ENCODE measurements at places on chromosomes 16 and 17.

GRCh38 chr16:29014561-29015069 lies 29.8 kb downstream of the LAT start:
- no peak for DNase-seq

DNA sequence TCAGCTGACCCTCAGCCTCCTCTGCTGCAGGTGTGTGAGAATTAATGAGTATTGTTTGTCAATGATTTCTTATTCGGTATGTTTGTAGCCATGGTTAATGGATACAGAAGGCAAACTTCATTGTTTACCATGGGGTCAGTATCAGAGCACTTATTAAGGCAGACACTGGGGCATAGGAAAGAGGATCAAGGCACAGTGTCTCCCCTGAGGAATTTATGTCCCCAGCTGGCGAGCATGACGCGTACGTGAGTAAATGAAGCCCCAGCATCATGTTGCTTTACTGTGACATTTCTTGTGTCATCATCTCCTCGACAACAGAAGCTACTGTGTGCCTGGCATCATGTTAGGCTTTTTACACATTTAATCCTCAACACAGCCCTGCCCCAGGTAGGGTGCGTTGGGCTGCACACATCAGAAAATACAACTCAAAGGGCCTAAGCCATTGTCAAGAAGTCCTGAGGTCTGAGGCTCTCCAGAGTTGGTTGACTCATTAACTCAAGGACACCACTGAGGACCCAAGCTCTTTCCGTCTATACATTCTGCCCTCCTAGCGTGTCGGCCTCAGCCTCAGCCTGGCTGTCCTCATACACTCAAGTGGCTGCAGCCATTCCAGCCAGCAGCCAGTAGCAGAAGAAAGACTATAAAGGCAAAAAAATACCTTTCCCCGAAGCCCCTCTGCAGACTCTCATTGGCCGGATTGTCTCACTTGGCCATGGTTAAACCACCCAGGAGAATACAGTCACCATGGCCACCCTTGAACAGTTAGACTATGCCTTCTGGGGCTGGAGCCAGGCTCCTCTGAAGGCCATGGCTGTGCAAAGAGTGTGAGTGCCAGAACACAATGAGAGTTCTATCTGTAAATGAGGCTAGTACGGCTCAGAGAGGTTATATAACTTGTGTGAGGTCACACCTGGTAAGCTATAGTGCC lies 13.9 kb upstream of the ZCCHC14 start:
- DNase-seq: no peak

DNA sequence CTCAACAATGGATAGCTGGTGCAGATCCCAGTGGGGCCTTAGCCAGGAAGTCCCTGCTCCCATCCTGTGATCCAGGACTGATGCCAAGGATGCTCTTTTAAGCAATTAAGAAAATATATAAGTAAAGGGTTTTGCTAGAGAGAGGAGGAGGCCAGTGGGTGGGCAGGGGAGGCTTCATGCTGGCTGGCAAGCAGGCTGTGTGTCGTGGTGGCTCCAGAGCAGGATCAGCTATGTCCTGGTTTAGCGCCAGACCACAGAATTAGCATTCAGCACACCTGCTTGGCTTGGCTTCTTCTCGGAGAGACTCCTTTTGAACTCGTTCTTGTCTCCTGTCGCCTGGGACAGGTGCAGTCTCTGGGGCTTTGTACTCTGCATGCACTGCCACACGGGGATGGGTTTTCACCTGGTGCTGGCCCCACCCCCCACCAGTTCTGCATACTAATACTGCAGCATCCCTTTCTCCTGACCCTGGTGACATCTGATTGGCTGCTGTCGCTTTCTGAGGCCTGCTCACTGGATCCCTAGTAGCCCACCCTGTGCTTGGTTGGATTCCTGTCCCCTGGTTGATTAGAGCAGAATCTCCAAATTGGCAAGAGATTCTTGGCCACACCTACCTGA lies 66.1 kb downstream of the PLD6 start:
- no peak for DNase-seq

DNA sequence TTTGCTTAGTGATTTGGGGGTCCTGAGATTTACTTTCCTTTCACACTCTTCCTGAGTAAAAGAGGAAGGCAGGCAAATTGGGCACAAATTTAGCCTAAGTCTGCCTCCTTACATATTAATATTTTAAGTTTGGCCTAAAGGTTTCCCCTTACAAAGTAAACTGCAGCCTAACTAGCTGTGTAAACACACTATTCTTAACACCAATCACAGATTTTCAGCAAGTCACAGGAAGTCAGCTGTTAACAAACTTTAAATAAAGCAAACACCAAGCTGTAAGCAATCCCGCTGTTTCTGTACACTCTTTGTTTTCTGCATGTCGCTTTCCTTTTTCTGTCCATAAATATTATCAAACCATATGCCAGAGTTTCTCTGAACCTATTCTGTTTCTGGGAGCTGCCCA lies 45.1 kb upstream of the ABCC11 start:
- no peak for DNase-seq

GRCh38 chr17:62722625-62723024 lies 85.5 kb downstream of the MARCHF10 start:
- DNase-seq: no peak

GRCh38 chr16:69193855-69194254 lies 6.9 kb downstream of the SNTB2 start:
- no peak for DNase-seq

DNA sequence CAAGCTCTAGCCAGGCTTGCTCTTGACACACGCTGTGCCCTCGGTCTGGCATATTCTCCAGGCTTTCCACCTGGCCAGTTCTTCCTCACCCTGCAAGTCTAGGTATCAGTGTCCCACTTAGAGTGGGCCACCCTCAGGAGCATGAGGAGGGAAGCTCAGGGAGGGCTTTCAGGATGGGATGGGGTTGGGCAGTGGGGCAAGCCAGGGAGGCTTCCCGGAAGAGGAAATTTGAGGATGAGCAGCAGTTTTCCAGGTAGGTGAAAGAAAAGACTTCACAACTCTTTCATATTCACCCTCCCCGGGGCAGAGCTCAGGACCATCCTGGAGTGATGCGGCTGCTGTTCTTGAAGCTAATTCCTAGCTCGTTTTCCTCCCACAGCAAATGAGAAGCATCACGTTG lies 14.5 kb upstream of the LDHD start:
- no peak for DNase-seq

DNA sequence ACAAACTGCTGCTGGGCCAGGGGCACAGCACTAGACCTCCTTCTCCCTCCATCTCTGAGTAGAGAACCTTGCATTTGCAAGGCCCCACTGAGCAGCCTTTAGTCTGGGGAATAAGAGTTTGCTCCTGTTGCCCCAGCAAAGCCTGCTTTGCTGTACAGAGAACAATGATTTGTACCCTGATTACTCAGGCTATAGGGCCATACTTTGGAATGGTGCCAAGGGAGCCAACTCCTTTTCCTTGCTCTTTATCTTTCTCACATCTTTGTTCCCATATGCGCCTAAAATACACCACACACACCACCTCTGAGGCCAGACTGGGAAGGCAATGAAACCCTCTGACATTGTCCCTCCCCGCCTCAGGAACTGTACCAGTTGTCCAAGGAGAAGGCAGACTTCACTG lies 21.2 kb downstream of the LIG3 start:
- DNase-seq: no peak

DNA sequence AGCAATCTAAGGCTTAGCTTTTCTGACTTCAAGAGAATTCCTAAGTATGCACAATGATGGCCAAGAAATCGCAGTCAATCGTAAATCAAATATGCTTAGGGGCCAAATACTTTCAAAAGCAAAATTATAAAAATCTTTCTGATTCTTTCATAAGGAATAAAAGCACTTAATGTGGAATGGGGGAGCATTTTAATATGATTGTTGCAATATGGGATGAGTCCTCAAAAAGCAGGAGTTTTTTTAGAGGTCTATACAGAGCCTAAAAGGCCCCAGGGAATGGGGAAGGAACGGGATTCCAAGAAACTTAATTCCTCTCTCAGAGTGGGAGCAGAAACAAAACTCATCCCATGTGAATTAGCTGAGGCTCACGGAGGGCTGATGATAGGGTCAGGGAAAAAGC lies 14.7 kb upstream of the SLC39A11 start:
- no peak for DNase-seq

DNA sequence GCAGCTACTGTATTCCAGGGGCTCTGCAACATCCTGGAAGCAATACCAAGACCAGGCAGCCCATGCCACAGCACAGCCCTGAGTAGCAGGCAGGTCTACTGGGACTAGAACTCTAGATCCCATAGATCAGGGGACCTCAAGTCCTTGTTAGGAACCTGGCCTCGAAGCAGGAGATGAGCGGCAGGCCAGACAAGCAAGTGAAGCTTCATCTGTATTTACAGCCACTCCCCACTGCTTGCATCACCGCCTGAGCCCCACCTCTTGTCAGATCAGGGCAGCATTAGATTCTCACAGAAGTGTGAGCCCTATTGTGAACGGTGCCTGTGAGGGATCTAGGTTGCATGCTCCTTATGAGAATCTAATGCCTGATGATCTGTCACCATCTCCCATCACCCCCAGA lies 295.7 kb upstream of the TNRC6C start:
- no peak for DNase-seq

- no peak for DNase-seq
Measured at GRCh38 chr17:27532269-27533263, 76.3 kb downstream of the KSR1 start.

GRCh38 chr17:66255527-66255971 lies 26.3 kb upstream of the APOH start:
- DNase-seq: no peak

DNA sequence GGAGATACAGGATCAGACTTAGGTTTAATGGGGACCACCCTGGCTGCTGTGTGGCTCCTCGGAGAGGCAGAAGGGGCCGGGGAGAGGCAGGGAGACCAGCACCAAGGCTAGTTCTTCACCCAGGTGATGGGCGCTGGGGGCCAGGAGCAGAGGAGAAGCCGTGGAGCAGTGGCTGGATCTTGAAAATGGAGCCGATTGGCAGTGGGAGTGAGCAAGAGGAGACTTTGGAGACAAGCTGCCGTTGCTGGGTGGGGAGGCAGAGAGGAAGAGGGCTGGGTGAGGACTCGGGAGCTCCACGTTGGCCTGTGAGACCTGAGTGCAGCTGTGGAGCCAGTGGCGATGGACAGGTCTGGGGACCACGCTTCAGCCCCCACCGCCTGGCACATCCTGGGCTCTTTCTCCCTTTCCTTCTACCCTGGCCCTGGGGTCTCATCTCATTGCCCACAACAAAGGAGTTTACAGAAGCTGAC lies 9.0 kb downstream of the RAB11FIP4 start:
- DNase-seq: no peak

DNA sequence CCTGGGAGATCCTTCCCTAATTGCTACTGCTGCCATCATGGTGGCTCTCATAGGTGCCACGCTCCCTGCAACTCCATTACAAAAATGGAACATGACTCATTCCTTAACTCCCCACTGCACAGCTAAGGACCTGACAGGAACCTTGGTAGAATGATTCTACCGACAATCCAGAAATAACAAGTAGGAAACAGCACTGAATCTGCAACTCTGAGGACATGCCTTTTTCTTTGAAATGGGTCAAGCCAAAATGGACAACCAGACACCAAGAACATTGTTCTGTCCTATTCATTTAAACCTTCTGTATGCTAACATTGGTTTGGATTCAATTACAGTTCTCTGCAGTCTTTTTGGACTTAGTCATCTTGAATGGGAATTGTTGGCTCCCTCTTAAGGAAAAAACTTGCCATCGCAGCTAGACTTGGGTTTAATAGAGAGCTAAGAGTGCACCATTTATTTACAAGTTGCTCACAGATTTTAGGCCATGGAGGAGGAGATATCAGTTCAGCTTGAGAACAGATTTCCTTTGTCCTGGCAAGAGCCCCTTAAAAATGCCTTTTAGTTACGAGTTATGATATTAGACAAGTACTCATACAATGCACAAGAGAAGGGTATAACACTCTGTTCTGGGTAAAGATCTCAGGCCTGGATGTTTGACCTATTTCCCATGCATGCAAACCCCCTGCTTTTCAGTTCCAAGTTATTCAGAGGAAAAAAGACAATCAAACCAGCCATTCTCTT lies 20.9 kb upstream of the NSRP1 start:
- peak; percentile 4 for DNase-seq

DNA sequence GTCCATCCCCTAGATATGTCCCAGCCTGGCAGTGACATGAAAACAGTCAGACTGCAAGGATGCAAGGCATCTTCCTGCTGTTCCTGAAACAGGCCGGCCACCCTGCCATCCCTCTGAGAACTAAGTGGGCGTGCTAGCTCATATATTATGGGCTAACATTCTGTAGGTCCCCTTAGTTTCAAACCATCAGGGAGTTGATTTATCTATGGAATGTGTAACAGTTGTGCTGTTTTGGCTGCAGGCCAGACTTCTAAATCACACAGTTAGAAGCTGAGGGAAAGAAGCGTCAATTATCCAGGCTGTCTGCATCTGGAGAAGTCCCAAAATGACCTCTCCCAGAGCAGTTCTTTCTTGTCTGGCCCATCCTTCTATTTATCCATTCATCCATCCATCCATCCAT lies 102.7 kb upstream of the DNAH9 start:
- DNase-seq: no peak

DNA sequence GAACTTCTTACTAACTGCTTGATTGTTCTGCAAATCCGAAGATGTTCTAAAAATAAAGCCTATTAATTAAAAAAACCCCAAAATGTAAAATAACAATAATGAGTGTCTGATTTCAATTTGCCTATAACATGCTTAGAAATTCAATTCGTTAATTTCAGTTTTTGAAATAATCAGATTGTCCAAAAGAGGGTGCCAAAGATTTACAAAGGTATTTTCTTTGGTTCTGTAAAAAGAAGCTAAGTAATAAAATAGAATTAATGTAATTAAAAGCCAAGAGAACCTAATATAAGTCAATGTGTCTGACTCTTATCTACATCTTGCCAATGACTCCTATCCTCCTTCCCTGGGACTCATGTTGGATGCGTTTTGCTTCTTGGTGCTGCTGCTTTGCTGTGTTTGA lies 75.0 kb upstream of the CPHXL start:
- DNase-seq: no peak

- no peak for DNase-seq
Measured at GRCh38 chr16:19808061-19808641, 76.5 kb downstream of the GPRC5B start.

- no peak for DNase-seq
Measured at GRCh38 chr16:82658796-82659195, 32.0 kb downstream of the CDH13 start.
